ENCODE measurements at places on chromosomes 1 and 21.

DNA sequence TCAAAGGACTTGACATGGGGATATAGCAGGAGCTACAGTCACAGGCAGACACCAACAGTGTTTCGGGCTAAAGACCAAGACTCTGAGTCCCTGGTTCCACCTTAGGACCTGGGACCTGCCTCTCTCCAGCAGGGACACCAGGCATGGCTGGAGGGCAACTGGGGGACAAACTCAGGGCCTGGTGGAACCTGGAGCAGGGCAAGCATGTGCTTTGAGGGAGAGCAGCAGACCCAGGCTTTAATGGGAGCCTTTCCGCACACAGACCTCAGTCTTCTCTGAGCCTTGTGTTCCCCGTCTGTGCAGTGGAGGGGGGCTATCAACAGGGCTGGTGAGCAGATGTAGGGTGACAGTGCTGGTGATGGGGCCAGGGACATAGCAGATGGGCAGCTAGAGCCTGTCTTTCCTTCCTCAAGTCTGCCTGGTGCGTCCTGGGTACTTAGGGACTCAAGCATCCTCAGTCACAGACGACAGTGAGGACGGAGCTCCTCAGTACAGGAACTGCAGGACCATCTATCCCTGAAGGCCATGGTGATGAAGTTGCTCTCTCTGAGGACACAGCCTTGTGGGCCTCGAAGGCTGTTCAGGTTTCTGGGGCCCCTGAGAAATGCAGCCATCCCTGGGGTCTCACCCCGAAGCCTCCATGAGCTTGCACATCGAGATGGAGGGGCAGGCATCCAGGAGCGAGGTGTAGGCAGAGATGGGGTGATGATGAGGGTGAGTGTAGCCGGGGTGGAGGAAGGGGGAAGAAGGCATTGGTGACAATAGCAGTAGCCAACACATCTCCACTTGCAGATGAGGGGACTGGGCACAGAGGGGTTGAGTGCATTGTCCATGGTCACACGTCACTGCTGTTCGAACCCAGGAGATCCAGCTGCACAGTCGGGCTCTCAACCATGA lies 593.4 kb downstream of the PTPRU start:
- no peak for DNase-seq

DNA sequence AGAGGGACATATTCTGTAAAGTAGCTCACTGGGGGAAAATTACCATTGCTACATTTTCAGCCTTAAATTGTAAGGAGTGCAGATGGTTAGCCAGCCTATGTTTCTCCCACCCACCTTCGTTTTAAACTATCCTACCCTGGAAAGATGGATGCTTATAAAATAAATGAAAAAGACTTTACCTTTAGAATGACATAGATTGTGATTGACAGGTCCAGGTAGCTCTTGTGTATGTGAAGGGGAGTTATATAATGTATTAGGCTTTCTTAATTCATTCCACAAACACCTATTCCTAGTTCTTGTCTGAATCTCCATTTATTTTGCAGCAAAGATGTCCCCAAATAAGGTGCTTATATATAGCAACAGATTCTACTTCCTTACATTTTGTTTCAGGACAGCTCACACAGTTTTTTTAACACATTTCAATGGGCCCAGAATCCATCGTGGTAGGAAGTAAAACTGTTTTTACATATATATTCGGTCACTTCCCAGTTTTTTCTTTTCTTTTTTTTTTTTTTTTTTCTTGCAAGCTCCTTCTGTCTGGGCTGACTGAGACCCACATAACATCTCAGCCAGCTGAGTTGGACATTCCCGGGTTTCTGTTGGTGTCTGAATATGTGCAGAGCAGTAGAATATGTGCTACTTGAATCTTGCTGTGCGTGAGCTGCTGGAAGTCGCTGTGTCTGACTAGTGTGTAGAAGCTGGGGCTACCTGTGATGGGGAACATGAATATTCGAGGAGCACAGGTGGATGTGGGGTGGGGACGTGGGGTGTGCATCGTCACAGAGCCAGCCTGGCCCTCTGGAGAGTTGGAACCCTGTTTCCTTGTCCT lies 27.8 kb downstream of the UCK2 start:
- no peak for DNase-seq

DNA sequence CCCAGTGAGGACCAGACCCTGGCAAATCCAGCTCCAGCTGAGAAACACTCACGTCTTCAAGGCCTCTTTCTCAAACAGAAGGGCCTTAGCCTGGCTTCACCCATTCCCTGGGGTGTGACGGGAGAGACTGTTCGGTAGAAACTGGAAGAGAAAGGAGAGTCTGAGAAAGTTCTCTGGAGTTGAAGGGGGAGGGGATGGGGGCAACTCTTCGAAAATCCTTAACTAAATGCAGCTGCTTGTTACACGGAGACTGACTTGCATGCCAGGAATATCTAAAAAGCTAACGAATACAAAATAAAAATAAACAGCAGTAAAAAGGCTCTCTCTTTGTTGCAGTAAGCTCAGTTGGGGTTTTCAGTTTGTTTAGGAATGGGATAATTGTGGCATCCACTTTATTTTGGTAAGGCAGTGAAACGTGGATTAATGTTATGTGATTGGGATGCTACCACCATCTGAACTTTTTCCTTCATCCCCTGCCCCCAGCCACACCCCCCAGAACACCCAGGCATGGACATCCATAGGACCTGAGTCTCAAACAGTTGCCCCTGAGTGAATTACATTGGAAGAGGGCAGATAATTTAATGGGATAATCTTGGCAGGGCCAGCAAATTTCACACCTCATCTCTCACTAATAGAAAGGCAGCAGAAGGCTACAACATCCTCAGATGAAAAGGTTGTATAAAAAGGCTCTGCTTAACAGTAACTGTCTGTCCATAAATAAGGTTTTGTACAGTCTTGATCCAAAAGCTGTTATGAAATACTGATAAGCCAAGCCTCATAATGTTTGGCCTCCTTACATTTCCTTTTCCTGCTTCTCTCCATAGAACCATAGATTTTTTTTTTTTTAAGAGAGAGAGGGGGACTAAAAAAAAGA lies 5.8 kb downstream of the ROR1 start:
- no peak for DNase-seq

- no peak for DNase-seq
Observed at GRCh38 chr1:238581332-238581731, 690.6 kb upstream of the ZP4 start.

DNA sequence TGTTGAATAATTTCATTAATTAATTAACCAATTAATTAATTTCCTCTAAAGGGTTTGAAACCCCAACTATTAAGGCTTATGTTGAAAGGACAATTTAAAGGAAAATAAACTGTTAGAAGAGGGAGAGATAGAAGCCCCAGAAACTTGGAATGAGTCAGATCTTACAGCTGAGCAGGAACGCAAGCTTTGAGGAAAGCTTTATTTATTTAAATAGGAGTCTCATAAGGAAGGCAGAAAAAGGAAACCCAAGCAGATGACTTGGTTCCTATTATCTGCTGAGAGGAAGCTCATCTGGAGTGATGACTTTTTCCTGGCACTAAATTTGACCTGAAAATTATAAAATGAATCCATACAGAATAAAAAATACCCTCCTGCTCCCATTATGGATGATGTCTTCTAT lies 105.1 kb downstream of the ROR1 start:
- DNase-seq, result no peak

GRCh38 chr1:40896482-40896881 lies 34.3 kb upstream of the CITED4 start:
- no peak for DNase-seq

DNA sequence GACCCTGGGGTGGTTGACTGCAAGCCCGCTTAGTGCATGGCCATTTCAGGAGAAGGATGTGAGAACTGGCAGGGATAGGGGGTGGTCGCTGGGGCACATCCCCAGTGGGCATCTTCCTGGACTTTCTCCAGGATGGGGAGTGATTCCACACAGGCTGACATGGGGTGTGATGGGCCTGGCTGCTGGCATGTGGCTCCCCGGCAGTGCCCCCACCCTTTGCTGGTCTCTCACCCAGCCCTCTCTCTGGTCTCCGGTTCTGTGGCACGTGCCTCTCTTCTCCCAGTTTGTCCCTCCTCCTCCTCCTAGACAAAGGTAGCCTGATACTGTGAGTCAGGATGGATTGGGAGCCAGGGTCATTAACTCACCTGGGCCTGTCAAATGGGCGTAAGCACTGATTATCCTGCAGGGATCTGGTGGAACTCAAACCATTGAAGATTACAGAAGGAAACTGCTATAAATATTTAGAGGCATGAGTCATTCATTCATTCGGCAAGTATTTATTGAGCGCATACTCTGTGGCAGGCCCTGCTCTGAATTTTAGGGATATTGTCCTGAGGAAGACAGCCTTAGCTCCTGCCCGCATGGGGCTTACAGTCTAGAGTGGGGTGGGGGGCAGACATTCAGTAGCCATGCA lies 23.6 kb upstream of the EPS8L3 start:
- DNase-seq, result no peak

DNA sequence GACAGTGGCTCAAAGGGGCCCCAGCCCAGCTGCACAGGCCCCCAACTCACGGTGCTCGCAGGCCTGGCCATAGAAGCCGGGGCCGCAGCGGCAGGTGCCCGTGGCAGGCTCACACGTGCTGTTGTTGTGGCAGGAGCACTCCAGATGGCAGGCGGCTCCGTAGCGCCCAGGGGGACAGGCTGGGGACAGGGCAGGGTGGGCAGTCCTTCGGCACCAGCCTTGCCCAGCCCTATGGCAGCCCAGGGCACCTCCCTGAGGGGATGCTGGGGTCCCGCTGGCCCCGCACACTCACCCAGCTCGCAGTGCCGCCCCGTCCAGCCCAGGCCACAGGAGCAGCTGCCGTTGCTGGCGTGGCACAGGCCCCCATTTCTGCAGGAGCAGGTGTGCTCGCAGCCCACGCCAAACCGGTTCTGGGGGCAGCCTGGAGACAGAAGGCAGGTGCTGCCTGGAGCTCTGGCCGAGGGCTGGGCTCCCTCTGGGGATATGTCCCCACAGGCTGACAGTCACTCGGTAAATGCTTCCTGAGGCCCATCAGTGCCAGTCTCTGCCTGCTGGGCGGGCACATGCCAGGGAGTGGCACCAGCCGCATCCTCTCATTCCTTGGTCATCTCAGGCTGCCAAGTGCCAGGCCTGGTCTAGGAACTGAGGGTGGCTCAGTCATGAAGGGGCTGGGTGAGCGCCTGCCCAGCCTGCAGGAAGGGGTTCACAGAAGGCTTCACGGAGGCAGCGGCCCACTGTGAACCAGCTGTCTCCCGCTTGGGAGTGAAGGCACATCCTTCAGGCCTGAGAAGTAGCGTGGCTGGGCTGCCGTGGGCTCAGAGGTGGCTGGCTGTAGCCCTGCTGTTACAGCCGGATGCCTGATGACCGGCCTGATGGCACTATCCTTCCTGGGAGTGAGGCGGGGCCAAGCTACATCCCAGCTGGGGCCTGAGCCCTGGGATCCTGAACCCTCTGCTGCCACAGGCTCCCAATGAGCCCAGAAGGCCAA lies 40.1 kb downstream of the ARHGEF16 start:
- DNase-seq, result no peak

- DNase-seq, result no peak
Observed at GRCh38 chr1:233086961-233087881, 136.8 kb downstream of the NTPCR start.

DNA sequence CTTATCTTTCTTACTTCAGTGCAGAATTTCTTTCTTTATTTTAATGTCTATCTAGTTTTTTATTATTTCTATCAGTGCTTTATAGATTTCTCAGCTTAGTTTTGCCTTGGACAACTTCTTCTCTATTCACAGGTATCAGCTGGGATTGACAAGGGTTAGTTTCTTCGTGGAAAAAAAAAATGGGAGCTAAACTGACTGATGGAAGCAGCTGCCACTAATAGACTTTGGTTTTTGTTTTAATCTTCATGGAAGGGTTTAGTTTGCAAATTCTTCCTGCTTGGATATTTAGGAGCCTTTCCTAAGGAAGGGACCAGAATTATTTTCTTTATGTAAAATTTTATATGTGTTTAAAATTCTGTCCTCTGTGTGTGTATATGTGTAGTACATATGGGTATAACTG lies 306.1 kb upstream of the FMN2 start:
- DNase-seq, result no peak

- no peak for DNase-seq
Observed at GRCh38 chr21:27043377-27043776, 76.5 kb upstream of the ADAMTS5 start.

DNA sequence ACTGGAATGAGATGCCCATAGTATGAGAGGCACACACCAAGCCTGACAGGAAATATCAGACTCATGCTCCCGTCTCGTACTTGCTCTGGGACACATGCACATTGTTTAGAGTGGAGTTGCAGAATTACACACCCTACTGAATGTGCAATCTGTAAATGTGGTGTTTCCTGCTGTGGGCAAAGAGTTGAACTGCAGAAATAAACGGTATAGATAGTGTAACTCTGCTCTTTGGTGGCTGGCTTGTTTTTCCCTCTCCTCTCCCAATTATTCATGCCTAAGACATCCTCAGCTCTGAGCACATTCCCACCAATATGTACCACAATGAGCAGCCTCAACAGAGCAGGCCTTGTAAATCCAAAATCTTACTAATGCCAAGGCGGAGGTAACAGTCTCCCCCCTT lies 90.1 kb upstream of the DIRAS3 start:
- DNase-seq, result no peak

- DNase-seq, result no peak
Observed at GRCh38 chr1:21332554-21333311, 42.5 kb upstream of the ECE1 start.

DNA sequence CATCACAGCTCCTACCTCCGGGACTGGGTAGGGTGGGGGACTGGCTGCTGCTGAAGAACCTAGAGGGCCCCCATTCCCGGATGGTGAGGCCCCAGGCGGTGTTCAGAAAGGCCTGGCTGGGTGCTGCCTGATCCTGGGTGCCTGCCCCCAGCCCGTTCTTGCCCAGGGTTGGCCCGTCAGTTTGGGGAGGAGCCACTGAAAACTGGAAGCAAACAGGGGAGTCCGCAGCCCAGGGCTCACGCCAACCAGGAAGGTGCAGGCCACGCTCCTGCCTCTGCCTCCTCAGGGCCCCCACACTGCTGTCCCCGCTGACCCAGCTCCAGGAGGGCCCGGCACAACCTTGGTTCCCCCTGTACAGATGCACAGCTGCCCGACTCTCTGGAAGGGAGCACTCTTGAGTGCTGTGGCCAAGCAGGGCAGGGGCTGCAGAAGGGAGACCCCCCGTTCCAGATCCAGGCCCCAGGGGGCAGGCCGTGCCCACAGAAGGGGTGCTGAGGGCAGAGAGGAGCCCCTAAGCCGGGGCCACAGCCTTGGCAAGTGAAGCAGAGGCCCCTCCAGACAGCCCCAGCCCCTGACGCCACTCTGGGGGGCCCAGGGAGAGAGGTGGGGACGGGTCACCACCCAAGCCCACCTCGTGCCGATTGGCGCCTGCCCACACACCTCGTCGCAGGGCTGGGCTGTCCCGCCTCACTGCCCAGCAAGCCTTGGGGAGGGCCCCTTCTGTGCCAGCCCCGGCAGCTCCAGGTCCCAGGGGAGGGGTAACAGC lies 5.5 kb downstream of the C1QTNF12 start:
- no peak for DNase-seq

- no peak for DNase-seq
Observed at GRCh38 chr1:228081578-228082213, 812 bp upstream of the ARF1 start.

GRCh38 chr21:45834821-45835293 lies 146.7 kb upstream of the COL6A1 start:
- no peak for DNase-seq

DNA sequence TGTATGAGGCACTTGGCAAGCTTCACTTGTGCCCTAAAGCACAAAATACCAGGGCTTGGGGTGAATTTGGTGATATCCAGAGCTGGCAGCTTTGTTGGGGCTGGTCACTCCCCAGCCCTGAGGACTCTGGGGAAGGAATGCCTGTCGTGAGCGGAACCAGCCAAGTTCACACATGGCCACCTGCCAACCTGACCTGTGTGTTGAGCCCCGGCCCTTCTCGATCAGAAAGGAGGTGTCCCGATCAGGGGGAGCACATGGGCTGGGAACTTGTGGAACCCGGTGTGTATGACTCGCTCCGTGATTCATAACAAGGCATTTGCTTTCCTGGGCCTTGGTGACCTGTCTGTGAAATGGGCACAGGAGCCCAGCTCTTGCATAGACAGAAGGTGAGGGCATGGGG lies 43.1 kb downstream of the AGPAT3 start:
- DNase-seq, result no peak
